ENCODE measurements at places on chromosomes 13 and 19.

DNA sequence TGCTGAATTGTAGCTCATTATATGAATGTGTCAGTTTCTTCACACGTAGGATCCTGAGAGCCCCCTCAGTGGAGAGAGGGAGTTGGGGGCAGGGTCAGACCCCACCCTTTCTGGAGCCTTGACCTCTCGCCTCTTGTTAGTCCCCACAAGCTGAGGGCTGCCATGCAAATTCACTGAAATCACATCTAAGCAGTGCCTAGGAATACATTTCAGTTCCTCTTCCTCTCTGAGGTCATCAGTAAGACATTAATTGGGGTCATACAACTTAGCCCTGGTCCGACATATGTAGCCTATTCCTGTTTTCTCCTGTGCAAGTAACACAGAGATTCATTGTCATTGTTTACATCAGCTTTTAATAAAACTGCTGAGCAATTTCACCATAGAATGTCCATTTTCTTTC lies 30.0 kb downstream of the MYO9B start:
- ATAC-seq, result no peak

DNA sequence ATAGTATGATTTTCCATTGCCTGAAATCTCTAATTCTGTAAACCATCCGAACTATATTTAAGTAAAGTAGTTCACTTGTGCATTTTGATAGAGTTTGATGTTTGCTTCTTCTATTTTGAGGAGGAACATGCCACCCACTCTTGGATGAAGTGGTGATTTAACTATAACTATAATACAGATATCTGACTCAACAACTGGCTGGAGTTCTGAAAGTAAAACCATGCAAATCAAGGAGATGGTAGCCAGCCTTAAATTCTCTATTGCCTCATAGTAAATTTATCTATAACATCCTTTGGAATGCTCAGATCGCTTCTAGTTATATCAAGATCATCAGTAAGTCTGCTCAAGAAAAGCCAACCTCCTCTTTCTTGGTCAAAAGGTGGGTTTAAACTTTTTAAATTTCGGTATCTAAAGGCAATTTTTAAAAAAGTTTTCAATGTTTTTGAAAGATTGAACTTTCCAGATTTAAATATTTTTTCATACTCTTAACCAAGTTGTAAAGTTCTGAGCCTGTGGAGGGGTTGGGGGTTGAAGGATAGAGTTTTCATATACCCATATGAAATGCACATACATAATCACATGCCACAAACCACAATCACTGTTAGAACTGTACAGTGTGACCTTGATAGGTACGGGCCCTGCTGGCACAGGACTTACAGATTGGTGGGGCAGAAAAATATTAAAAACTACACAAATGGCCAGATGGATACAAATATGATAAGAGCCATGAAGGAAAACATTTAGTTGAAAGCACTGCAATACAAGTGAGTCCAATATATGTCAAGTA lies 90.5 kb upstream of the RFC3 start:
- no peak for ATAC-seq

- ATAC-seq, result no peak
Observed at GRCh38 chr13:45328661-45329111, 12.3 kb downstream of the TPT1 start.

DNA sequence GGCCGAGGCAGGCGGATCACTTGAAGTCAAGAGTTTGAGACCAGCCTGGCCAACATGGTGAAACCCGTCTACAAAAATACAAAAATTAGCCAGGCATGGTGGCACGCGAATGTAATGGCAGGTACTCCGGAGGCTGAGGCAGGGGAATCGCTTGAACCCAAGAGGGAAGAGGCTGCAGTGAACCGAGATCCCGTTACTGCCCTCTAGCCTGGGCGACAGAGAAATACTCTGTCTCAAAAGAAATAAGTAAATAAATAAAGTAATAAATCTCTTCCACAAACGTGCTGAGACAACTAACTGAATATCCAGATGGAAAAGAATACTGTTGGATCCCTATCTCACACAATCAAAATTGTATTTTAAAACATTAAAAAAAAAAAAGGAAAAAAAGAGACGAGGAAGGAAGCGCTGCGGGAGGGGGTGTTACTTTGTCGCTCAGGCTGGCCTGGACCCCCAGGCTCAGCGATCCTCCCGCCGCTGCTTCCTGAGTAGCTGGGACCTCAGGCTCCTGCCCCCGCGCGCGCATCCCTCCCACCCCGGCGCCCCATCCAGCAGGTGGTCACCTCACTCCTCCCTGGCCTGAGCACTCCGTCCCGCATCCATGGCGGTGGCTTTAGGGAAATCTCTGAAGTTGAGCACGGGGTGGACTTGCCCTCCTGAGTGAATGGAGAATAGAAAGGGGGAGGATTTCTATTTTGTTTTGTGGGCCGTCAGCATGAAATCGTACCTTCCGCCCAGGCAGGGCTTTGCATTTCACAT lies 628 bp upstream of the ZNF813 start:
- no peak for ATAC-seq

All from esophagus mucosa (tissue), 1 donor.